Renal cortical epithelial cell (primary cell): ENCODE measurements at places on chromosomes 5 and 9. TPM values are rescaled to one million over a fixed set of nuclear protein-coding genes. Genes with fewer than 3 reads are reported as not detected.

DNA sequence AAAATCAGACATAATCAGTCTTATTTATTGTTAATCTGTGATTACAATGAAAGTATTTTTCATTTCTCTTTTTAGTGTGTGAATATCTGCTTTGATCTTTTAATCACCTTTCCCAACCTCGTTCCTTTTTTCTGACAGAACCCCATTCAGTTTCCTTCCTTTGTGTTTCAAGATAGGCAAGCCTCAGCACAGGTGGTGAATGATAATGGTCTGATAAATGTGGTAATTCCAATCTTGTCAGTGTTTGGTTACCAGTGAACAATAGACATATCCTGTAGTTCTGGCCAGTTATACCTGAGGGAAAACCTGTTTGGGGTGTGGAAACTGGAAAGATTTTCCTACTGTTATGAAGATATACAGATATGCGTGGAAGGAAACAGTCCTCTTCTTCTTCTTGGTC is 13.5 kb downstream of the STX17 start:
- no peak for DNase-seq

Gene TUSC1
- total RNA-seq = 15.5 and 18.5 TPM in 2 replicates

- peak; percentile 74 for DNase-seq
These were observed 38.9 kb downstream of the LYRM7 start for GRCh38 chr5:131209506-131210150.

Gene GLRA1
- total RNA-seq = not detected in 2 replicates

- no peak for DNase-seq
These were observed 227.8 kb downstream of the TRPM3 start for GRCh38 chr9:70893580-70894122.

- DNase-seq = no peak
These were observed 472.9 kb downstream of the ARHGEF28 start for GRCh38 chr5:74098941-74099340.

Gene SERF1A
- total RNA-seq = 8.6 and 14.4 TPM in 2 replicates

GRCh38 chr5:135594416-135594960 is 15.7 kb upstream of the CXCL14 start:
- no peak for DNase-seq

Gene GOLGA1
- 5.4 and 12.9 TPM in 2 replicates for total RNA-seq

GRCh38 chr5:141908796-141909195 is 14.9 kb upstream of the DELE1 start:
- no peak for DNase-seq

DNA sequence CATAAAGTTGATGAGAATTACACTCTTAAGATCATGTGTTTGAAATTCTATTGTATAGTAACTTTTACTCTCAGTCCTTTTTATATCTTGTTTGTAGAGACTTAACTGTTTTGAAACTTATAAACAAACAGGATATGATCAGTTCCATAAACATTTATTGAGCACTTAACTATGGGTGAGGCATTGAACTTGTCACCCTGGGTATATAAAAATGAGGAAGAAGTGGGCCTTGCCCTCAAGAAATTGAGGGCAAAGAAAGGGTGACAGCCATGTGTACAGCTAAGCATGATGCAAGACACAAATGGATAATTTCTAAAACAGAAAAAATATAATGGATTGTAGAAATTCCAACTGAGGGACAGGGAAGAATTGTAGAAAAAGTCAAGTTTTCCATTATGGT is 15.7 kb downstream of the UNC13B start:
- no peak for DNase-seq

Gene OLFML2A
- 2.1 and 6.6 TPM in 2 replicates for total RNA-seq

GRCh38 chr5:42517164-42517563 is 93.9 kb downstream of the GHR start:
- no peak for DNase-seq

Gene SCGB3A1
- total RNA-seq = not detected in 2 replicates

Gene MYMK
- not detected in 2 replicates for total RNA-seq

Gene CHSY3
- total RNA-seq = 0.70 and 2.1 TPM in 2 replicates

Gene CKS2
- total RNA-seq = 69.7 and 208 TPM in 2 replicates

- DNase-seq = no peak
These were observed 101.8 kb upstream of the TAF11L2 start for GRCh38 chr5:17396247-17396646.

Gene LECT2
- not detected in 2 replicates for total RNA-seq
